ENCODE measurements at places on chromosomes 2 and 18. TPM values are rescaled to one million over a fixed set of nuclear protein-coding genes. Genes with fewer than 3 reads are reported as not detected.

- no peaks in the 10 kb centered on the region for H3K4me1 ChIP-seq
- no peak overlapping the region for H3K27ac ChIP-seq
- no peaks in the 10 kb centered on the region for H3K36me3 ChIP-seq
- H3K27me3 ChIP-seq: peaks cover 3% of the 10 kb centered on the region
- H3K4me3 ChIP-seq: no peak overlapping the region
- no peak for ATAC-seq
Observed at GRCh38 chr2:75788154-75788553, 77.4 kb upstream of the GCFC2 start.

DNA sequence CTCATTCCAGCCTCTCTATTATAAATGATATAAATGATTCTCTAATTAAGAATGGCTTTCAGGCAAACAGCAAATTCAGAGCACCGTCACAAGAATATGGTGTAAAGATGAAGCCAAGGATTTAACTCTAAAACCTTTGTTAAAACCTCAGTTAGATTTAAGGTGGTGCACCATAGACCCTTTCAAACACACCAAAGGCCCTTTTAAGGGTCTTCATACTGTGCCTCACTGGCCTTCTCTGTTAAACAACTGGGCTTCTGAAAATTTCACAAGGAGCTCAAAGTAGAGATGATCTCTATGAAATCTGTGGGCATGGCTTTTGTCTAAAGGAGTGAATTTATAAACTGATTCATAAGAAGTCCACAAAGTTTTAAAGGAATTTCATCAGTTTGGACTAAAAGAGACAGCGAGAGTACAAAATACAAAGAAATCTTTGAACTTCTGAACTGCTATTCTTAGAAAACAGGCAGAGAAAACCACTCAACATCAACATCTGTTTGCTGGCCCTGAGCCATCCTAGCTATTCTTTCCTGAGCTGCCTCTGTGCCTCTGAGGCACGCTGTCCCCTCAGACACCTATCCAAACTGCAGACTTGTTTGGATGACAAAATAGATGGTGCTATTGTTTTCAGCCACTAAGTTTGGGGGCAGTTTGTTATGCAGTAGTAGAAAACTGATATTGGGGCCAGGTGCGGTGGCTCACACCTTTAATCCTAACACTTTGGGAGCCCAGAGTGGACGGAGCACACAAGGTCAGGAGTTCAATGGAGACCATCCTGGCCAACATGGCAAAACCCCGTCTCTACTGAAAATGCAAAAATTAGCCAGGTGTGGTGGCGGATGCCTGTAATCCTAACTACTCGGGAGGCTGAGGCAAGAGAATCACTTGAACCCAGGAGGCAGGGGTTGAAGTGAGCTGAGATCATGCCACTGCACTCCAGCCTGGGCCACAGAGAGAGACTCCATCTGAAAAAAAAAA, 72.9 kb upstream of the MYCN start:
- no peak overlapping the region for H3K27ac ChIP-seq
- H3K4me1 ChIP-seq: no peaks in the 10 kb centered on the region
- no peak for ATAC-seq
- H3K27me3 ChIP-seq: peaks cover 11% of the 10 kb centered on the region
- no peaks in the 10 kb centered on the region for H3K36me3 ChIP-seq

GRCh38 chr2:907706-908105, 42.9 kb upstream of the SNTG2 start:
- H3K27ac ChIP-seq: no peak overlapping the region
- no peak overlapping the region for H3K4me3 ChIP-seq
- H3K36me3 ChIP-seq: no peaks in the 10 kb centered on the region
- H3K27me3 ChIP-seq: no peaks in the 10 kb centered on the region
- ATAC-seq: no peak

DNA sequence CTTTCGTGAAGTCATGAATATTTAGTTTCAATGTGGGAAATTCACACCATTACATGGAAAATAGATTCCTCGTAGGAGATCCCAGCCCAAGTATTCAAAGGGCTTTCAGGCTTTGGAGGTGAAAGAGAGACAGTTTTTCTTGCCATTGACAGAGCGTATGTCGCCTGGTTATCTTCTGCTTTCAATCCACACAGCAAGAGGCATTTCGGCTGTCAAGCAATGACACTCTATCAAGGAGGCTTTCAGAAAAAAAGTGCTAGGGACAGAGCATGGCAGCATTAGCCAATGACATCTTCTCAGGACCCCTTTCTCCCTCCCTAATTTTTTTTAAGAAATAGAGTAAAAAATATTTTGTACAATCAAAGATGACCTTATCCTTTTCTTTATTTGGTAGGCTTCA, 492.8 kb downstream of the TMEM182 start:
- H3K27me3 ChIP-seq: no peaks in the 10 kb centered on the region
- no peak overlapping the region for H3K4me3 ChIP-seq
- no peak overlapping the region for H3K27ac ChIP-seq
- H3K4me1 ChIP-seq: no peaks in the 10 kb centered on the region

GRCh38 chr2:218826791-218827190, 4.8 kb downstream of the PRKAG3 start:
- H3K36me3 ChIP-seq: no peaks in the 10 kb centered on the region

- no peaks in the 10 kb centered on the region for H3K4me1 ChIP-seq
- no peaks in the 10 kb centered on the region for H3K36me3 ChIP-seq
- no peak overlapping the region for H3K4me3 ChIP-seq
- no peak overlapping the region for H3K27ac ChIP-seq
- ATAC-seq: no peak
- H3K27me3 ChIP-seq: no peaks in the 10 kb centered on the region
Observed at GRCh38 chr2:206886696-206887095, 52.6 kb upstream of the CPO start.

The UGT1A8 gene
- total RNA-seq: not detected

The SGPP2 gene
- total RNA-seq: 17.0 TPM

The KRTCAP3 gene
- total RNA-seq: 5.0 TPM

The GPR17 gene
- not detected for total RNA-seq

The AMER3 gene
- total RNA-seq: not detected

The SERPINB10 gene
- not detected for total RNA-seq

The FOXD4L1 gene
- total RNA-seq: 0.11 TPM

The SERPINB2 gene
- total RNA-seq: not detected

Measured in activated T-helper 17 cell treated with anti-CD3 and anti-CD28 coated beads, Interleukin-2, amount 50 U/mL, for 72 hours (primary cell).